ENCODE measurements at places on chromosomes 11 and 22. TPM values are rescaled to one million over a fixed set of nuclear protein-coding genes. Genes with fewer than 3 reads are reported as not detected.

The TENM4 gene
- total RNA-seq = not detected

GRCh38 chr11:4527926-4528325 is 17.1 kb upstream of the OR52M1 start:
- no peak for DNase-seq

DNA sequence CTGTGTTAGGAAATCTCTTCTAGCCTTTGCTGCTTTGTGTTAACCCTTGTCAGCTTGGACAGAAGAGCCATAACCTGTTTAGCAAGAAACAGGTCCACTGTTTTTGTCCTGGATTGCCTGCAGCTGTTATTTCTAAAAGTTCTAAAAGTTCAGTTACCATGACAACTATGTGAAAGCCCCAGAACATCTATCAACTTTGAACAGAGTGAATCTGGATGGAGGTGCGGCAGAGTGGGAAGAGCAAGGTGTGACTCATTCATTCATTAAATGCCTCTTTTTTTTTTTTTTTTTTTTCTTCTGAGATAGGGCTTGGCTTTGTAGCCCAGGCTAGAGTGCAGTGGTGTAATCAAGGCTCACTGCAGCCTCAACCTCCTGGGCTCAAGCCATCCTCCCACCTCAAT is 50.5 kb downstream of the RBX1 start:
- no peak for DNase-seq

GRCh38 chr22:46737976-46738646 is at the start of gene CERK:
TSS of gene CERK (minus strand) at chr22:46738252. CDS start at chr22:46738148, 104 bp downstream.
- DNase-seq = peak; percentile 61

DNA sequence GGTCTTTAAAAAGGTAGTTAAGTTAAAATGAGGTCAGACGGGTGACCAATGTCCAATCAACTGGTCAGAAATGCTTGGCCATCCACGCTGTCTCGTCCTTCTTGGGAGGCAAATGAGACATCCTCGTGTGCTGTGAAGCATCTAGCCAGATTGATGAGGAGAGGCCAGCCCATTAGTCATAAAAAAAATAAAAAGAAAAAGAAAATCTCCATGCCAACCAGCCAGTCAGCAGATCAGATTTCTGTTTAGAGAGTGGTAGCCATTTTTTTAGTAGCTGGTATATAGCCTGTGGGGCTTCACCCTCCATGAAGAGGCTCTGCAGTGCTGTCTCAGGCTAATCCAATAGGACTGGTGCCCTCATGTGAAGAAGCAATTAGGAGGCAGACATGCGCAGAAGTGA is 343.1 kb upstream of the SYN3 start:
- no peak for DNase-seq

GRCh38 chr11:104033134-104033533 is 3.3 kb upstream of the DDI1 start:
- no peak for DNase-seq

GRCh38 chr11:17852246-17852645 is 117.7 kb downstream of the KCNC1 start:
- no peak for DNase-seq

The CCDC88B gene
- total RNA-seq = 126 TPM

The ACTN3 gene
- total RNA-seq = 0.32 TPM

- DNase-seq = peak; percentile 12
Measured at GRCh38 chr11:69674267-69674885, 777 bp downstream of the LTO1 start.

DNA sequence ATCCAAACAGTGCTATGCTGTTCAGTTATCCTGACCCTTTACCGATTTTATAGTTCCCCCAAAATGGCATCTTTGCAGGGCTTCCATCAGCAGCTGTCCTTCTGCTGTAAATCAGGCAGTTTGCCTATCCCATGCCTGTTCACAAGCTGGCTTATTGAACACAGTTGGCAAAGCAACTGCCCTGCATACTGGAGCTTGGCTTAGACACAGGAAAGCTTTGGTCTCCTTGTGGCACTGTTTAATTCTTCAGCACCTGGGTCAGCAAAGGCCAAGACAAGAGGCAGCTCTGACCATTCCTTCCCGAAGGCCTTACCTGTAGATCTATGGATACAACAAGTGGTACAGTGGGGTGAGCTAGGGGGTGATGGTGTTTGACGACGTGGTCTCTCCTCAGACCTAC is 32.2 kb downstream of the TSPAN18 start:
- DNase-seq = no peak

- no peak for DNase-seq
Measured at GRCh38 chr22:32309585-32310251, 47.9 kb upstream of the RFPL3 start.

DNA sequence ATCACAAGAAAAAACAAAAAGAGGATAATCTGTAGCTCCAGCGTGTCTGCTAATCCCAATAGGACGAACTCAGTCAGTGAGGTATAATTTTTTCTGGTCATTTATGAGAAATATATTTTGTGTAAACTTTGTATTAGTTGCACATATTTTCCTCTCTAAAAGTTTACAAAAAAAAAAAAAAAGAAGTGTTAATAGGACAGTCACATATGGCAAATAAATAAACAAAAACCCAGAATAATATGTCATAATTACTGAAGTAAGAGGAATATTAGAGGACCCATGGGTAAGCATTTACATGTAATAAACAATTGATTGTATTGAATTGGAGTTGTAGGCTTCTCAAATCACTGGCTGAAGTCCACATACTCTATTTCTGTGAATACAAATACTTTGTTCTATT is at the start of gene OR5F1:
Gene OR5F1, minus strand, starts transcription at position 101 of the 400 bp plus-strand sequence. Its CDS starts 0 bp downstream, at position 101.
- no peak for DNase-seq

The SHISAL1 gene
- not detected for total RNA-seq

The OR52E6 gene
- total RNA-seq = not detected

DNA sequence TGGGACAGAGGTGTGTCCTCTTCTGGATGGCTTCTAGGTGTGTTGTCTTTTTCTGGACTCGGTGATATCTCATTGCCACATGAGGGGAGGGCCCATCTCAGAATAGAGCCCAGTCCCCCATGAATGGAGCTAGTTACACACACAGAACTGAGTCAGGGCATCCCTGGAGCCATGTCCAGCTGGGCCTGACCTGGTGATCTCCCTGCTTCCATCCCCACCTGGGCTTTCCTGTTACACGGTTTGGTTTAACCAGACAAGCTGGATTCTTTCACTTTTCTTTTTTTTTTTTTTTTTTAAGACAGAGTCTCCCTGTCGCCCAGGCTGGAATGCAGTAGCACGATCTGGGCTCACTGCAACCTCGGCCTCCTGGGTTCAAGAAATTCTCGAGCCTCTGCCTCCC is 6.1 kb upstream of the A4GALT start:
- DNase-seq = no peak

- no peak for DNase-seq
Measured at GRCh38 chr11:133705074-133705648, 140.2 kb downstream of the SPATA19 start.

DNA sequence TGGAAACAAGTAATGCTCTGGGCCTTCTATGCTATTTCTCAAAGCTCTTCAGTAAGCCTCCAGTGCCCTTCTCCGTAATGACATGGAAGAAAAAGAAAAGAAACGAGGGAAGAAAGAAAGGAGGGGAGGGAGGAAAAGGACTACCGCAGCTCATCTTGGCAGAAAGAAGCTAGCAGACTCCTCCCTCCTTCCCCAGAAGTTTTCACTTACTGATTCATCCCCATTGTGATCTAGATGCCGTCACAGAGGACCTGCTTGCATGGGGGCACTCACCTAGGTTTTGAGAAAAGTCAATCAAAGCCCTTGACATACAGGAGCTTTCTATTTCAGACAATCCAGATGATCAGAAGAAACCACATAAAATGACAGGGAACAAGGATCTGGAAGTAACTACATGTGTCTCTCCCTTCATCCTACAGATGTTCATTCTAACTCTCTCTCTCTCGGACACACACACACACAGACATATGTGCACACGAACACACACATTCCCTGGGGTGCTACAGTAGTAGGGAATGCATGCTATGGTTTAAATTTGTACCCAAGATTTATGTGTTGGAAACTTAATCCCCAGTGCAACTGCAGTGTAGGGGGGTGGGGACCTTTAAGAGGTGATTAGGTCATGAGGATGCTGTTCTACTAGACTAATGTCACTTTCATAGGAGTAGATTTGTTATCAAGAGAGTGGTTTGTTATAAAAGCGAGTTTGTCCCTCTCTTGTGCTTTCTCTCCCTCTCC is 37.6 kb upstream of the RCN1 start:
- DNase-seq = no peak

GRCh38 chr11:9259981-9260837 is 4.9 kb downstream of the DENND5A start:
- DNase-seq = no peak

GRCh38 chr11:102819491-102819890 is 21.5 kb upstream of the MMP1 start:
- no peak for DNase-seq

- no peak for DNase-seq
Measured at GRCh38 chr22:33271390-33272161, 213.4 kb upstream of the SYN3 start.

- DNase-seq = no peak
Measured at GRCh38 chr11:114309517-114309916, 13.3 kb downstream of the NNMT start.

The TMPRSS5 gene
- total RNA-seq = 0.51 TPM

DNA sequence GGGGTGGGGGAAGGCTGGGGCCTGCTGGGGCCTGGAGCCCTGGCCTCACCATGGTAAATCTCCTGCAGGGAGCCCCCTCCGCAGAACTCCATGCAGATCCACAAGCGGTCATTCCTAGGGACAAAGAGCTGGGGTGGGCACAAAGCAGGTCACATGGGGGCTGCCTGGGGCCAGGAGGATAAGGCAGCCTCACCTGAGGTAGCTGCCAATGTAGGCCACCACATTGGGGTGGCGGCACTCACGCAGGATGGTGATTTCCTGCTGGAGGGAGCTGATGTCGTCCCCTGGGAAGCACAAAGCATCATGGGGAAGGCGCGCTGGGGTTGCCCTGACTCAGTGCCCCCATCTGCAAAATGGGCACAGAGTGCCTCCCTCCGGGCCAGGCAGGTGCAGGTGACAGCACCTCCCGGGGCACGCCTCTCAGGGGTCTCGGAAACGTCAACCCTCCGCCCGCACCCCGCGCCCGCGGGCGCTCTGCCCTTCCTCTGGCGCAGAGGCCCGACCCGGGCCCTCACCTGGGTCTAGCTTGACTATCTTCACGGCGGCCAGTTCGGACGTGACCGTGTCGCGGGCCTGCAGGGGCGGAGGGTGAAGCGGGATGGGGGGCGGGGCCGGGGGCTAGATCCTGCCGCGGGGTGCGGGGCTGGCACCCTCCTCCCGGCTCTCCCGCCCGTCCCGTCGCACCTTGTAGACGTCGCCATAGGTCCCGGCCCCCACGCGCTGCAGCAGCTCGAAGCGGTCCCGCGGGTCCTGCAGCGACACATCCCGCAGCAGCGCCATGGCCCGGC is 450 bp downstream of the MAP4K2 start:
- no peak for DNase-seq

DNA sequence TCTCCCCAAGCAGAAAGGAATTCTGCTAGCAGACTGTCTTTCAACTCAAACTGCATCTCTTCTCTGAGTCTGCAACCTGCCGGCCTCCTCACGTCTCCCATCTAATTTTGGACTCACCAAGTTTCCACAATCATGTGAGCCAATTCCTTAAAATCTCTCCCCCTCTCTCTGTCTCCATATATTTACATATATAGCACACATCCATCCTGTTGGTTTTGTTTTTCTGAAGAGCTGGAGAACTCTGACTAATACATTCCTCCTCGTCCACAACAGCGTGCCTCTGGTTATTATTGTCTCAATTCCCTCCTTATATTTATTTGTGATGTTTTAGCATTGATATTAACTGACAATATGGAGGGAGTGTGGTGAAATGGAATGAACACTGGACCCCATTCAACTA is 29.6 kb upstream of the FJX1 start:
- no peak for DNase-seq

- no peak for DNase-seq
Measured at GRCh38 chr22:38258895-38259294, 13.9 kb downstream of the TMEM184B start.

The PATE4 gene
- total RNA-seq = not detected

The OR51E2 gene
- not detected for total RNA-seq

The BAD gene
- total RNA-seq = 35.7 TPM

GRCh38 chr11:77353131-77353530 is 51.6 kb upstream of the GDPD4 start:
- DNase-seq = no peak

DNA sequence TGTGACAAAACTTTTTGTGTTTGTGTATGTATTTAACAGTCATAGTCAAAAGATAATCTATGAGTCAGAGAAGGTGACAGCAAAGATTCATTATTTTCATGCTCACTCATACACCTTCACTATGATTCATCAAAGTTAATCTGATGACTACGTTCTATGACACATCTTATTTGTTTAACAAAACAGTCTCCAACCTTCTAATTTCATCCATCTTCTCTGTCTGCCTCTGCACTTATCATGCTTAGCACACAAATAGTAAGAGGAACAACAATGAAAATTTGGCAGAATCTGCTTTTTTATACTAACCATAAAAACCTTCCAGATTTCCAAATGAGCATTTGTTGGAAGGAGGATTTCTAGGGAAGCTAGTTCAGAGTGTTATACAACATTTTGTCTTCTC is 568.9 kb downstream of the LUZP2 start:
- DNase-seq = no peak

GRCh38 chr22:44549701-44550100 is 51.7 kb upstream of the RTL6 start:
- no peak for DNase-seq

DNA sequence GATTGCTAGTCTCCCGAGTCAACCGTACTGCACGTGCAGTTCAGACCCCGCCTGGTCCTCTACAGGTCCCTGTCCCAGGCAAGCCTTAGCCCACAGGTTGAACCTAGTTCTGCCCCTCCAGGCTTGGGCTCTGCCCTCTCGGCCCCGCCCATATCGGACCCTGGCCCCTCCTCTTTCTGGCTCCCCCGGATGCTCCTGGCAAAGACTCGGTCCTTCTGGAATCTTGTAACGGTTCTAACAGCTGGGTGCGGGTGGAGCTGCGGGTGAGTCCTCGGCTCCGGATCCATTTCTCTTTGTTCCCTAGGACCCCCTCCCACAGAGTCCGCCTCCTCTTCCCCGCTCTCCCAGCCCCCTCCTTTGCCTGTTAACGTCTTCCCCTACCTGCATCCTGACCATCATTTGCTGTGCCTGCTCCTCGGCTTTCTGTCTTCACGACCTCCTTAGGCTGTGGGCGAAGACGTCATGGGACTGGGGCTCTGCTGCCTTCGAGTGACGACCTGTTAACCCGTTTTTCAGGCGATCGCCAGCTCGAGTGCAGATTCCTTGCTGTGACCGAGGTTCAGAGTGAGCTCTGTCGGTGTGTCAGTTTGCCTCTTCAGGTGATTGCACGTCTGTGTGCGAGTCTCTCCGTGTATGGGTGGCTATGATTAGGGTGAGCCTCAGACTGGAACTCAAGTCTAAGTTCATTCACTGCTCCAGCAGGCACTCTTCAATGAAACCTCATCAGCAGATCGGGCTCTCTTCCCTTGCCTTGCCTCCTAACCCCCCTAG is at the start of gene DNHD1:
Gene DNHD1, plus strand, starts transcription at position 212 of the 771 bp plus-strand sequence. CDS start 936 bp downstream, outside the sequence.
- DNase-seq = no peak

All from activated T-cell treated with anti-CD3 and anti-CD28 coated beads, Interleukin-2, amount 50 U/mL, for 72 hours (primary cell).